ENCODE measurements at places on chromosomes 3 and 15. TPM values are rescaled to one million over a fixed set of nuclear protein-coding genes. Genes with fewer than 3 reads are reported as not detected.

- no peak for DNase-seq
Measured at GRCh38 chr3:128491691-128491940, 1.4 kb downstream of the GATA2 start.

GRAMD2A gene
- 0.44 TPM for total RNA-seq

FHIT gene
- total RNA-seq = not detected

GOLGA6L1 gene
- total RNA-seq = not detected

DNA sequence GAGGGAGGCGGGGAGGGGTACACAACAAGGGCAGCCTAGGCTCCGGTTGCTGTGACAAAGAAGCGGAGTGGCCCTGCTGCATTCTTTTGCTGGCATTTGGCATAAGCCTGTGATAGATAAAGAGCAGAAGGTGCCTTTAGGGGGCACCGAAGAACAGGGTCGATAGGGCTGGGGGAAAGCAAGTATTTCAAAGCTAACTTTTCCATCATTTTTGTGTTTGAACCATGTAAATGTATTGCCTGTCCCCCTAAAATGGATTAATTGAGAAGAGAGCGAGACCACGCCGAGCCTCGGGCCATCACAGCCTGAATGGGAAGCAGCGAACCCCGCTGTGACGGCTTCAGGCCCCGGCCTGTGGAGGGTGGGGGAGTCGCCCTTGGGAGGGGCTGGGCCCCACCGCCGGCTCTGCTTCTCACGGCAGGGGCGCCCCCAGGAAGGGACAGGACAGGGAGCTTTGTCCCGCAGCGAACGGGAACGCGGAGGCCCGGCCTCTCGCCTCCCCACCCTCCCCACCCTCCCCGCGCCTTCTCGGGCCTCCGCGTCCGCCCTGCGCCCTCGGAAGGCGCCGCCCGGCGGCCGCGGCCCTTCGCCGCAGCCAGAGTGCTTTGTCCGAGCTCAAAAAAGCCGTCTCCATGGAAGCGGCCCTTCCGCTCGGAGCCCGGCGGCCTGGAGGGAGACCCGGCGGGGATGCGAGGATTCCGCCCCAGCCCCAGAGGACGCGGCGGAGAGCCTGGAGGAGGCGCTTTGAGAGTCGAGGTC is 32.4 kb upstream of the ALDH1L1 start:
- peak; percentile 73 for DNase-seq

DNA sequence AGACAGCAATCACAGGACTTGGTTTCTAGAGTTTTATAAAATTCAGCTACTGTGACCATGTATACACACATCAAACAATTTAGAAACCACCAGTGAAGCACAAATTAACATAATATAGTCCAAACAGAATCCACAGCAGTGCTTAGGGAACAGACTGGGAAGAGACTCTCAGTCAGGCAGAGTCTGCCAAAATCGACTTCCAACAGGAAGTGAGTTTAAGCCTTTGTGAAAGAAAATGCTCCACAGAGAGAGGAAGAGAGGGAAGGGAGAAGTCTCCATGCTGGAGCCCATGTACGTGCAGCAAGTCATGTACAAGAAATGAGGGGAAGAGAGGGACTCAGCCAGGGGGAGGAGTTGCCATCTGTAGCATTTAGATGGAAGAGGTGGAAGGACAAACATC is 172.6 kb downstream of the IL5RA start:
- DNase-seq = no peak

PLS1 gene
- 13.9 TPM for total RNA-seq

DNA sequence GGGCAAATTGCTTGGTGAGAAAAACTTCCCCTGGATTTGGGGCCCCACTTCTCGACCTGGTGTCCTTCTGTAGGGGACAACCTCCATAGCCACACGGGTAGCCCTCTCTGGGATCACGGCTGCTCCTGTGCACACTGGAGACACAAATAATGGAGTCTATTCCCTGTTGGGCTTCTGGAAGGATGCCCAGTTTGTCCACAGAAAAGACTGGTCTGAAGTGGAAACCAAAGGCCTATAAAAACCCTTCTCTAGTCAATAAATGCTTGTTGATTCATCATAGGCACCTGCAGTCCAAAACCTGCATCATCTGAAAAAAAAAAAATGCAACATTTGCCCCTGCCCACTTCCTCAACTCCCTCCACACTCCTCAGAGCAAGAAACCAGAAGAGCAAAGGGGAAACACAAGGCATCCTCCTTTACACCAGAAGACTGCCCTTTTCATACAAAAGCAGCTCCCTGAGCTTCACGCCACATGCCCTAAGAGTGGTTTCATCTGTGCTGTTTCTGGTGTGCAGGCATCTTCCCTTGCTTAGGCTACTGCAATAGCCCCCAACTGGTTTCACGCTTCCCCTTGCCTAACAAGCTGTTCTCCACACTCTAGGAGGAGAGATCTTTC is 36.3 kb downstream of the SRGAP3 start:
- DNase-seq = no peak

- no peak for DNase-seq
Measured at GRCh38 chr15:62150445-62150844, 14.6 kb downstream of the C2CD4B start.

CHMP2B gene
- 25.6 TPM for total RNA-seq

GRCh38 chr3:27085829-27086730 is 283.1 kb downstream of the NEK10 start:
- DNase-seq = no peak

- no peak for DNase-seq
Measured at GRCh38 chr3:142694225-142694624, 29.6 kb upstream of the TRPC1 start.

- no peak for DNase-seq
Measured at GRCh38 chr3:184144505-184144904, 9.3 kb downstream of the EIF2B5 start.

DNA sequence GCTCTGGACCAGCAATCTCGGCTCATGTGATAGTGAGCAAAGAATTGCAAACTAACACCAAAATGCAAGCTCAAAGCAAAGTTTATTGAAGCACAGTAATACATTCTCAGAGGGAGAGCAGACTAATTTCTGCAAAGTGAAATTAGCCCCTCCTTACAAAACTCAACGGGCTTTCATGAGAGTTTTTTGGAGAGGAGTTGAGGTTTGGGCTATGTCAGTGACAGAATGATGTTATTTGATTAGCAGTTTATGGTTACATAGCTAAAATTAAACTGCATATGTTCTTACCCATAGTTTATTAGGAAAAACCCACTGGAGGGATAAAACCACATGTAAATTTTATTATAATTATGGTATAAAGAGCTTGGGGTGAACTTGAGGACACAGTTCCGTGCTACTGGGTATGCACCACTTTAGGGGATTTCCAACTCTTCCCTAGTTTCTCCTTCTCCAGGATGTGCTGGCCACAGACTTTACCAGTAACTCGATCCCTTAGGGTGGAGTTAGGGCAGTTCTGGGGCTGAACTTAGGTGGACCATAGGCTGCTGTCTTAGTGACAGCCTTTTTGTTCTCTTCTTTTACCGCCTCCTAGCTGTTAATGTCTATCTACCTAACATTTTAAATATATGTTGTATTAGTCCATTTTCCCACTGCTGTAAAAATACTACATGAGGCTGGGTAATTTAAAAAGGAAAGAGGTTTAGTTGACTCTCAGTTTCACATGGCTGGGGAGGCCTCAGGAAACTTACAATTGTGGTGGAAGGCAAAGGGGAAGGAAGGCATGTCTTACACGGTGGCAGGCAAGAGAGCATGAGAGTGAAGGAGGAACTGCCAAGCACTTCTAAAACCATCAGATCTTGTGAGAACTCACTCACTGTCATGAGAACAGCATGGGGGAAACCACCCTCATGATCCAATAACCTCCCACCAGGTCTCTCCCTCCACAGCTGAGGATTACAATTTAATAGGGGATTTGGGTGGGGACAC is 8.9 kb upstream of the AADACL2 start:
- DNase-seq = peak; percentile 86

DNA sequence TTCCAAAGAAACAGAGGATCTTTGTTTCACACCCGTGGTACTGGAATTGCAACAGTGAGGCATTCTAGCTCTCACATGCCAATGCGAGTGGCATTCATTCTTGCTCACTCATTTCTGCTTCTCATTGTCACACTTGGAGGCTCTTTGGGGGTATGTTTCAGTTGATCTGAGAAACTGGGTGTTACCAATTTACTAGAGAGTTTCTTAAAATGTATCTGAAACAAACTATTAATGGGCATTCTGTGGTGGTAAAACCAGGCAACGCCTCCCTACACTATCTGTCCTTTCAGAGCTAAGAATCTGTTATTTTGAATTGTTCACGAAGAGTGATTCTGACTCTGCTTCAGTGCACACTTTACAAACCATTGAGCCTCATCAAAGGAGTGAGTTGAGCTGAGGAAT is 140.6 kb upstream of the BHLHE40 start:
- no peak for DNase-seq

GRCh38 chr3:45479621-45480035 is 91.3 kb downstream of the LARS2 start:
- peak; percentile 90 for DNase-seq

DNA sequence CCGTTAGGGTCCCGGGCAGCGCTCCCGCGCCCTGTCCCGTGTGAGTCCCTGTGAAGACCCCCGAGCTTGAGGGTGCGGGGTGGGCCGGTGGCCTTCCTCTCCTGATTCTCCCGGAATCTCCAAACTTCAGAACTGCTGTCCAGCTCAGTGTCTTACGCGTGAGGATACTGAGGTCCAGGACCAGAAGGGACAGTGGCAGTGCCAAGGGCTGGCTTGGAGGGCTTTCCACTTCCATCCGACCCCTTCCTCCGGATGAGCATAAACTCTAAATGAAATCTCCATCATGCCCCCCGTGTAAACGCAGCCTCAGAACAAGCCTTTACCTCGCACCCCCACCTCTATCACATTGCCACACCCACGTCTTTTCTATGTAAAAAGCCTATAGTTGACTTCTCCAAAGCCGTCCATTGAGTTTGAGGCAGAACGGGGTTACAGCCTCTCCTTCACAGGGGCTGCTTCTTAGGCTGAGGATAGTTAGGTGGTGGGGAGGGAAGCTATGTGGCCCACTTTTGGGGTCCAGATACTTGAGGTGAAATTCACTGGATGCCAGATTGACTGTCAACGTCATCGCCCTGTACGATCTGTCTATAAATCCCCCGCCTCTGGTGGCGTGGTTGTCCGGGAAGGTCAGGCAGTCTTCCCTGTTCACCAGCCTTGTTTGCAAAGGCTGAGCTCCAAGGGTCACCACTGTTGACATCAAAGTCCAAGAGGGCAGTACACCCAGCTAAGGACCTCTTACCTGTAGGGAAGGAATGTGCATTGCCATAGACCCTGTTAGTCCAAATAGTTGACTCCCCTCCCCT is 1.1 kb downstream of the EDEM1 start:
- peak; percentile 19 for DNase-seq

DNA sequence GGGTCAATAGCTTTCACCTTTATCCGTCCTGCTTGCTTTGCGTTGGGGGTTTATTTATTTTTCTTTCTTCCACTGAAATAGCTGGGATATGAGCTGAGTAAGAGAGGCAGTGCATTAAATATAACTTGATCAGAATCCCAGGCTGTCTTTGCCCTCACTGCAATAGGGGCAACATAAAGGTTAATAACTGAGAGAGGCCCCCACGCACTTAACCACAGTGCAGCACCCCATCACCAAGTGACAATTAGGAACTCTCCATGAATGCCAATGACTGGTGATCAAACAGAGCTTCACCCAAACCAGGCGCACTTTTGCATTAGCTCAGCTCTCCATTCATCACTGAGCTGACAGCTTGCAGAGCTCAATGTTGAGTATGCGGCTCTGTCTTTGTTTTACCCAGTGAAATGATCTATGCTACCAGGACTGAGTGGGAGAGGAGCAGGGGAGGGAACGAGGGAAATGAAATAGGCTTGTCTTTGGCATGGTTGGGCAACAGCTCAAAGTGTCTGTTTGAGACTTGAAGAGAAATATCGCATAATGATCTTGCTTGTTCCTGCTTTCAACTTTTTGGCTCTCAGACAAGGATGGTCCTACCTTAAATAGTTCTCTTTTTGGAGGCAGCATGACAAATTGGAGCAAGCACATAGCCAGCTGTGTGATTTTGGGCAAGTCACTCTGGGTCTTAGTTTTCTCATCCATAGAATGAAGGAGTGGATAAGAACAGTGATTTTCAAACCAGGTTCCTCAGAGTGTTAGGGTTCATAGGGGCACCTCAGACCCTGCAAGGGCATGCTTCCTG is 14.5 kb upstream of the GLCE start:
- no peak for DNase-seq

DNA sequence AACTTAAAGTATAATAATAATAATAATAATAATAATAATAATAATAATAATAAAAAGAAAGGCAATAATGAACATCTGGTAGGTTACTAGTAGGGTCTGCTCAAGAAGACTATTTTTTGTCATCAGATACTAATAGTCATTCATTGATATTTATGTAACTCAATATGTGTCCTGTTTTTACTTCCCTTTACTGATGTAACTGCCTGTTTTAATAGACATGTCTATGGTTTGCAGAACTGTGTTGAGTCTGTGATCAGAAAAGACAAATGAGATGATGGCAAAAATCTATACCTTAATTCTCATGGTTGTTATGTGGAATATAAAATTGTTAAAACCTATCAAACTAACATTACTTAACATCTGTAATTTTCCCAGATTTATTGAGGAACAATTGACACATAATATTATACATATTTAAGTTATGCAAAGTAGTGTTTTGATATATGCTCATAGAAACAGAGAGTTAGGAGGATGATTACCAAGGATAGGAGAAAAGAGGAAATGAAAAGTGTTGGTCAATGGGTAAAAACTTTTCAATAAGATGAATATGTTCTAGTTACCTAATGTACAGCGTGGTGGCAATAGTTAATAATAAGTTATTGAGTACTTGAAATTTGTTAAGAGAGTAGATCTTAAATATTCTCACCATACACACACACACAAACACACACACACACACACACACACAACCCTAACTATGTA is 699.4 kb downstream of the ZPLD1 start:
- DNase-seq = no peak

- DNase-seq = peak; percentile 32
Measured at GRCh38 chr3:120280566-120280965, 4.5 kb downstream of the GPR156 start.

DNA sequence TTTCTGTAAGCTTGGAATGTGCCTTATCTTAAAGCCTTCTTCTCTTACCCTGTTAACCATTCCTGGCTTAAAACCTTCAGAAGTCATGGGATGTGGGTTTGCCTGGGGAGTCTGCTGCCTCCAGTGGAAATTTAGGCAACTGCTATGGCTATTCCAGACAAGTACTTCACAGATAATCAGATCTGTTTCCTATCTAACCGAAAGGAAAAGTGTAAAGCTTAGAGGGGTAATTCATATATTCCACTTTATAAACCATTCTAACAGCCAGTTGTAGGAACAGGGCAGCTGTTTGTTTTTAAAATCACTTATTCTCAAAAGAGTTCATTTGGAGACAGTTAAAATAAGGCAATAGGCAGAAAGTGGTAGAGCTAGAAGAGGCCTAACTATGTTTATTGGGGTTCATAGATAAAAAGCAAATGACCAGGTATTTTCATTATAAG is 219.9 kb downstream of the TCF12 start:
- DNase-seq = peak; percentile 50

- DNase-seq = peak; percentile 68
Measured at GRCh38 chr15:33234020-33234461, 39.5 kb upstream of the FMN1 start.

GRCh38 chr3:108183181-108183580 is 39.0 kb downstream of the IFT57 start:
- DNase-seq = no peak

HRG gene
- not detected for total RNA-seq

GRCh38 chr3:189324538-189325138 is 152.9 kb downstream of the TPRG1 start:
- DNase-seq = peak; percentile 100

Measured in M059J (cell line).